ENCODE measurements at places on chromosomes 11 and 22. TPM values are rescaled to one million over a fixed set of nuclear protein-coding genes. Genes with fewer than 3 reads are reported as not detected.

- DNase-seq, result no peak
These were observed 403 bp downstream of the RBM7 start for GRCh38 chr11:114400915-114401223.

DNA sequence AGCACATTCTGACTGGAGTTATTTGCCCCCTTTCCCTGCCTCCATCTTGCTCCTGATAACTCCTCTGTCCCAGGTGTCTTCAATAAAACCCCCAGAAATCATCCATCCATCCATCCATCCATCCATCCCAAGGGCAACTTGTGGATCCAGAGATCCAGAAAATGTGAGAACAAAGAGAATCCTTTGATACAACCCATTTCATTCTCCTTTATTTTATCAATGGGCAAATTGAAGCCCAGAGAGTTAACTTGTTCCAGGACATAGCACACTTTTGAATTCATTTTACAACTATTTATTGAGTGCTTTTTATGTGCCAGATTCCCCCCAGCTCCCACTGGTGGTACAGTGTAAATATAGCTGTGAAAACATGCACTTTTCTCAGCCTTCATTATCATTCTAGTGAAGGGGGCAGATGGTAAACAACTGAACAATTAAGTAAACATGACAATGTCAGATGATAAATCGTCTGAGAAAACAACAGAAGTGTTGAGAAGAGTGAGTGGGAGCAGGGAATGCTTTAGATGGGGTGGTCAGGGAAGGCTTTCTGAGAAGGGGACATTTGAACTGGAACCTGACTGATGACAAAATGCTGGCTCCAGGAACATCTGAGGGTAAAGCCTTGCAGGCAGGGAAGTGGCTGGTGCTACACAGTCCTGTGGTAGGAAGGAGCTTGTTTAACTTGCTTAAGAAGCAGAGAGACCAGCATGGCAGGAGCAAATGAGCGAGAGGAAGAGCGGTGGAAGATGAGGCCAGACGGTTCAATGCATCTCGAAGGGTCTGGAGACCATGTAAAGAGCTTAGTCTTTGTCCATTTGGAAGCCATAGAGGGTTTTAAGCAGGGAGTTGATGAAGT is 80.0 kb upstream of the TIMP3 start:
- no peak for DNase-seq

DNA sequence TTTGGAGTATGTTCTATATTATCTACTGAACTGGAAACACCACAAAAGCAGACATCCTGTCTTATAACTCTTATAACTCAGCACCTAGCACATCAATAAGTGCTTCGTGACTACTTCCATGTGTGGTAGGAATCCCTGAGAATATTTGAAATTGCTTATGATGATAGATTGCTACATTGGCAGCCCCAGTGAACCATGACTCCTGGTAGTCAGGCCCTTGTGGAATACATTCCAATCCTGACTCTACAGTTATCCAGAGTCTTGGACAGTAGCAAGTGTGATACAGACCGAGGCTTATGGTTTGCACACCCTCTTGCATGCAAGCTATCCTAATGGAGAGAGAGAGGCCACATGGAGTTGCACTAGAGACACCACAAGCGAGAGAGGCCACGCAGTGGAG is 59.5 kb upstream of the PHF21A start:
- no peak for DNase-seq

- peak; percentile 88 for DNase-seq
These were observed 11.5 kb downstream of the P2RX3 start for GRCh38 chr11:57349491-57350274.

DNA sequence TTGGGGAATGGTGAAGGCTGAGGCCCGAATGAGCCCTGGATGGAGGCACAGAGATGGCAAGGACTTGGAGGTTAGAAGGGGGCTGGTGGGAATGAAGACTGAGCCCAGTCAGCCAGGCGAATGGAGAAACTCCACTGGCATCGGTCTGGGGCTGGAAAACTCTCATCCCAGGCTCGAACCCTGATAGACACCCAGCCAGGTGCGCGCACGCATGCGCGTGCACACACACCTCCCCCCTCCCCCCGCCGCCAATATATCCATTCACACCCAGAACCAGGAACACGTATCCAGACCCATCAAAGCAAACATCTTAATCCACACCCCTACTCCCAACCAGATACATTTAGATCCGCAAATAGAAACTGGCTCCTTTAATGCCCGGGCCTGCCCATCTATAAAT is 139.3 kb downstream of the CEP164 start:
- no peak for DNase-seq

DNA sequence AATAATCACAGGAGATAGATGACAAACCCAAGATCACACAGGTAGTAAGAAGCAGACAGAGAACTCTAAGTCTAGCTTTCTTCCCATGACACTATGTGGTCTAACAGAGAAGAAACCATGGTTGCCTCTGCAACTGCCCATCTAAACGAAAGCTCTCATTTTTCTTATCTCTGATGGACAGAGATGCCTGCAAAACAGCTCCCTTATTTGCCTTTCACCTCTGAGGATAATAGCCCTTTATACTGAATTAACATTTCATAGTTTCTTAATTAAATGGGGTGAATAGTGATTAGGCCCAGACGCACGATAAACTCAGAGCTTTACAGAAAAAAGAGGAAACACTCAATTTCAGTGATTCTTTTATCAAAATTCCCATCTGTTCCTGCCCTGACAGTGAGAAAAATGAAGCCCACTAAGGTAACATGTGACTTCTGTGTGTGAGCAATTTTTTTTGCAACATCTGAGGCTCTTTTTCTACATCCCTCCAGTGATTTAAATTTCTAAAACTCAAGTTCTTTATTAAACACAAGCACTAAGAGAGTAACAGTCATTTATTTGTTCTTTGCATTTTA is 24.6 kb downstream of the OR2AG2 start:
- DNase-seq, result no peak

DNA sequence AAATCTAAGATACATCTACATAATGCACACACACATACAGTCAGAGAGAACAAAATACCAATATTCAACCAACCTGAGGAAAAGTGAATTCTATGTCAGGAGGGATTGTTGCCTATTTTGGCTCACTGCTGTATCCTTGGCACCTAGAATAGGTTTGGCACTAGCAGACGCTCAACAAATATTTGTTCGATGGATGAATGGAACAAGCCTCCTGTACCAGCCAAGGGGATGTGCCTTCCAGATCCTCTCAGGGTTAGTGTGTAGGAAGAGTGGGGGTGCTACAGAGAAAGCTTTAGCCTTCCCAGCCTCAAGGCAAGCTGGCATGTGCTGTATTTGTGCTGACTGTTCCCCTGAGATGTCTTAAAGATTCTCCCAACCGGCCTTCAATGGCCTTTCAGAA is 23.3 kb upstream of the POU2AF1 start:
- no peak for DNase-seq

- DNase-seq, result no peak
These were observed 26.0 kb downstream of the TSPAN18 start for GRCh38 chr11:44752713-44753112.

DNA sequence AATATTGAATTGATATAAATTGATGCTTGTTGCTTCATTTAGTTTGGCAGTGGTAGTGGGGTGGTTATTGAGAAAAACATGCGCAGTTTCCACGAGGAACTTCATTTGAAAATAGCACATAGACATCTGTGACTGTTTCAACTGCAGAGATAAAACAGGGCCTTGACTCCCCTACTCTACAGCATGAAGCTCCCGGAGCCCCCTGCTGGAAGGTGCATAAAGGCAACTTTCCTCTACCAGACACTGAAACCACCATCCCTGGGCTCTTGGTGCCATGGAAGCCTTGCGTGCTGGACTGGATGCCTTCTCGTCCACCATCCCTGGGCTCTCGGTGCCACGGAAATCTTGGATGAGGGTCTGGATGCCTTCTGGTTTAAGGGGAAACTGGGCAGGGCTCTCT is 195.9 kb downstream of the CSNK2A3 start:
- peak; percentile 59 for DNase-seq

DNA sequence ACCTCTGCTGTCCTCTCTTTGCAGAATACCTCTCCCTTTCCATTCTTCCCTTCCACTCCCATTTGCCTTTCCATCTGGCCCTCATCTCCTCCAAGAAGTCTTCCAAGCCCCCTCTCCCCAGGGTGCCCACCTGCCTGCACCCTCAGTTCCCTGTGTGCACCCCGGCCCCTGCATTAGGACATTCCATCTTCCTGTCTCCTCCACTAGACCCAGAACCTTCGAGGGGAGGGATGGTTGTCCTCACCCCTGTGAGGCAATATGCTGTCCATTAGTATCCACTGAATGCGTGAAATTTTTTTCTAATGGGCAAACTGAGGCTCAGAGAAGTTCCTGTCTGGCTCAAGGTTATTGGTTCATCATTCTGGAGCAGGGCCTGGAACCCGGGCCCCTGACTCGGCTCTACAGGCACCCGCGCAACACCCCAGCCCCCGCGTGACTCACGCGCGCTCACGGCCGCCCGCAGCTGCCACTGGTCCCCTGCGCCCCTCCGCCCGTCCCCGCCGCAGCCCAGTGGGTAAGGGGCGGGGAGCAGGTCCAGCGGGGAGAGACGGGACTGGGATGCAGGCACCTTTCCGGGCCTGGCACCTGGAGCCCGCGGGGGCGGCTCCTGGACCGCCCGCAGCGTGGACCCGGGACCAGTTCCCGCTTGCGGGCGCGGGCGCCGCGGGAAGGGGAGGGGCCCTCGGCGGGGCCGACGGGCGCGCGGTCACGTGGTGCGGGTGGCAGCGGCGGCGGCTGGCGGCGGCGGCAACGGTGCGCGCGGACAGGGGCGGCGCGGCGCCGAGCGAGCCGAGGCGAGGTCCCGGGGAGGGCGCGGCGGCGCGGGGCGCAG is 7.0 kb downstream of the SEPTIN3 start:
- peak; percentile 84 for DNase-seq

- DNase-seq, result no peak
These were observed 1.8 kb upstream of the EPS8L2 start for GRCh38 chr11:704228-704674.

DNA sequence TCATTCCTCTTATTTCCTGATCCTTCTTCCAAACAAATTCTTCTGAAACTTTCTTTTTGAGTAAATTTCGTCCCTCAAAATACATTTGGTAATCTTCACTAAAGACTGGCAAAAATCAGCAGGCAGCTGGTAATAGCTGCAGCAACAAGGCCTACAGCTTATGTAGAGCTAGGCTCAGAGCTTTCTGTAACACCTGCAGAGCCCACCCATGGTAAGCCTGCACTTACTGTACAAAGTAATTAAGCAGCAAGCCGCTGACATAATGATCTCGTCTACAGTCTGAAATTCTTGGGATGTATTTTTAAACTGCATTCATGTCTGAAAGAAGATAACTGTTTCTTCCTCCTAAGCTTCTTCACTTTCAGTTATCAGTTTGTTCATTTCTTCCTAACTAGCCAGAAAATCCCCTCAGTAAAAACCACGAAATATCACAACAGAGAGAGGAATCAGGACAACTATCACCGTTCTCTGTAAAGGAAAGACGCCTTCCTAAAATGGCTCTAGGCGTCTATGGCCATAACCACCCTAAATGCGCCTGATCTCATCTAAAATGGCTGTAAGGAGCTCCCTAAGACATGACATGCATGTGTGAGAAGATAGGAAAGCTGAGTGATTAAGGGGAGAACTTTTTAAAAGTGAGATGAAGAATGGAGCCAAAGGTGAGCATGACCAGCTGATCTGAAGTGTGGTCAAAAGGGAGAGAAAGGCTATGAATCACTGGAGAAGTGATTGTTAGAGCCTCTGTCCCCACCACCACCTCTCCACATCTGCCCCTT is 56.2 kb downstream of the DENND5A start:
- no peak for DNase-seq

- no peak for DNase-seq
These were observed 4.6 kb downstream of the MALAT1 start for GRCh38 chr11:65503368-65503948.

DNA sequence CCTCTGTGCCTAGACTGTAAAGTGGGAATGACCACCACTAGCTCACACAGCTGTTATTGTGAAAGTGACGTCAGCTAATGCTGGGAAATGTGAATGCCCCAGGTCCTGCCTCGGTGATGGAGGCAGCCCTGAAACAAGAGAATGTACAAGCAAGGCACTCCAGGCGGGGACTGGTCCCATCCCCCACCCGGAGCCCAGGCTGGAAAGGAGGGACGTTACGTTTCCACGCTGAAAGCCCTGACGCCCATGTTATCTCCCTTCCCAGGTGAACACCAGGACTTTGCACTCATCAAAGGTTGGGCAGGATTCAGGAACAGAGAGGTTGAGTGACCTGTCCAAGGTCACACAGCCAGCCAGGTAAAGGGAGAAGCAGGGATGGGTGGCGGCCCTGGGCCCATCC is 784 bp downstream of the SULT4A1 start:
- peak; percentile 48 for DNase-seq

- no peak for DNase-seq
These were observed 260.4 kb upstream of the ARHGAP20 start for GRCh38 chr11:110972640-110973039.

- DNase-seq, result no peak
These were observed 32.4 kb downstream of the POU2F3 start for GRCh38 chr11:120272303-120272702.

- DNase-seq, result peak; percentile 66
These were observed 854 bp downstream of the ABCC8 start for GRCh38 chr11:17475666-17476316.

DNA sequence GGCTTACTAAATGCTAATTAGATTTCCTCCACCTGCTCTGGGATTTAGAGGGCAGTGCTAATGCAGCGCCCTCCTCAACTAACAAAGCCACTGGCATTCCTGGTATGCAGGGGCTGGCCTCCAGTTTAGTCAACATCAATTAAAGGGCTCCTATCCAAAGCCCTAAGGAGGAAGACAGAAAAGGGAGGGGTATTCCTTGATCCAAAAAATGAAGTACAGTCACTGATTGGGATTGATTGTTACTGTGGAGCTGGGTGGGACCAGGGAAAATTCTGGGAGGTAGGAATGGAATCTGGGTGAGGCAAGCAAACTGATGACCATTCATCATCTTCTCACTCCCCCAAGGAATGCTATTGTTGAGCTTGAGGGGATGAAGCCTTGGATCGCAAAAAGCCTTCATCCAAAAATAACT is 52.2 kb downstream of the GAB2 start:
- no peak for DNase-seq

- peak; percentile 1 for DNase-seq
These were observed 687.8 kb downstream of the KCNA4 start for GRCh38 chr11:29328961-29329441.

GRCh38 chr11:65304110-65304509 is 10.6 kb upstream of the CDC42EP2 start:
- no peak for DNase-seq

DNA sequence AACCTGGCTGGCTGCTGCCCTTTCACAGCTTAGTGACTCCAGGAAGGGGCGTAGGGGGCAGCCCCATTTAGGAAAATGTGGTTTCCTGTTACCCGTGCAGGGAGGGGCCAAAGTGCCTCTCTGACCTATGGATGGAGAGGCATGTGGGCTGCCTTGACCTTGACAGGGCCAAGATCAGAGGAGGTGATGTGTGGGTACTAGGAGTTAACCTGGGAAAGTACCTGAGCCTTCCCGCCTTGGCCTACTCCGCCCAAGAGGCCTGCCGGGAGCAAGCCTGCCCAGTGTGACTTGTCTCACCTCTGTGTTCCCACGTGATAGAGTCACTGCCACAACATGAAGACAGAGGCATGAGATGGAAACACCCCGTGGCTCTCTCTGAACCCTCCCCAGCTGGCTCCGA is 33.4 kb downstream of the GRAMD4 start:
- no peak for DNase-seq

GRCh38 chr11:65742353-65742752 is 21.8 kb upstream of the RNASEH2C start:
- no peak for DNase-seq

Gene TBX10
- not detected for polyA plus RNA-seq

Gene HEPN1
- polyA plus RNA-seq, result not detected

Gene UBXN1
- polyA plus RNA-seq, result 256 TPM

Gene OVCH2
- 0.08 TPM for polyA plus RNA-seq

Gene RASD2
- polyA plus RNA-seq, result 0.13 TPM

Gene SNU13
- 273 TPM for polyA plus RNA-seq

Gene SAA1
- polyA plus RNA-seq, result not detected

Gene KIRREL3
- 3.7 TPM for polyA plus RNA-seq
